Lung microvascular endothelial cell (primary cell): ENCODE measurements at places on chromosomes 1 and 21. TPM values are rescaled to one million over a fixed set of nuclear protein-coding genes. Genes with fewer than 3 reads are reported as not detected.
A peak's percentile ranks its signal among the peaks of the same experiment; 100 is the strongest.

Gene PRR9
- total RNA-seq: not detected in 2 replicates

DNA sequence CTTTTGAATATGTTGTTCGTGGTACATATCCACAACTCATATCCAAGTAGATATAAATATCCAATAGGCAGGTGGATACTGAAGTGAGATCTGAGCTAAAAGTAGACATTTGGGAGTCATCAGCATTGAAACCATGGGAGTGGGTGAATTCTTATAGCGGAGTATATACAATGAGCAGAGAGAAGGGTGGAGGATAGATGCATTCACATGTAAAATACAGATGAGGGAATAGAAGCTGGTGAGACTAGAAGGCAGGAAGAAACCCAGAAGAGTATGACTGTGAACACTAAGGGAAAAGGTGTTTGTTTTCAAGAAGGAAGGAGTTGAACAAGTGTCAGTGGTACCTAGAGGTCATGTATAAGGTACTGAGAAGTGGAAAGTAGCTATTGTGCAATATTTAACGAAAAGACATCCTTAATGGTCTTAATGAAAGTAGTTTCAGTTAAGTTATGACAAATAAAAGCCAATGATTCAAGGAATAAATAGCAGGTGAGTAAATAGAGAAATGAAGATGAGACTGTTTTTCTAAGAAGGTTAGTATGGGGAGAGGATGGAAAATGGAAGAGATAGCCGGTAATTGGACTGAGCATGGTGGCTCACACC is 181.6 kb upstream of the CACYBP start:
- DNase-seq: no peak

- DNase-seq: no peak
Measured at GRCh38 chr1:83829106-83829505, 169.8 kb downstream of the TTLL7 start.

Gene BEND5
- total RNA-seq: 0.87 and 1.4 TPM in 2 replicates

DNA sequence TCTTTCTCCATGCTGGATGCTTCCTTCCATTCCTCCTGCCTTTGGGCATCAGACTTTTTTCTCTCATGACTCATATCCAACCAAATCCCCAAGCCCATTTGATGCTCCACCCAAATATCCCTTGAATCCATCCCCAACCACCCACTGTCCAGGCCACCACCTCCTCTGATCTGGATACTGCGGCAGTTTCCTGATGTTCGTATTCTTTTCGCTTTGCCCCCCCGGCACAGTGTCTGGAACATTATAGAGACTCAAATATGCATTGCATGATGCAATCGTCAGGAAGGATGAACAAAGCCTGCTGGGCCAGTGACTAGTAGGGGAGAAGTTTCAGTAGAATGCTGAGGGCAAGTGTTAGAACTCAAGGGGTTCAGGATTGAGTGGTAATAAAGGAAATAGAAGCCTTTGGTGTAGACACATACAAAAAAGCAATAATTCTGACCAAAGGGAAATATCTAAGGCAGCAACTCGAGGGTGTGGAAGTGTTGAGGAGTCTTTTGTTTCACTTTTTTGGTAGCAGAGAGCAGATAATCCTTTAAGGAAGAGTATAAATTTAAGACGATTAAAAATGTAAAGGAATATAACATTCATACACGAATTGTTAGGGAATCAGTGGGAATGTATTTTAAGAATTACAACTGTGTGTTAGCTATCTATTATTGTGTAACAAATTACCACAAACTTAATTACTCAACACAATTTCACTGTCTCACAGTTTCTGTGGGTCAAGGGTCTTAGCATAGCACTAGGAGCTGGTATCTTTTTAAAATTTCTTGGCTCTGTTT is 7.5 kb downstream of the S100A11 start:
- DNase-seq: peak; percentile 30

Gene KCNA2
- total RNA-seq: not detected in 2 replicates

DNA sequence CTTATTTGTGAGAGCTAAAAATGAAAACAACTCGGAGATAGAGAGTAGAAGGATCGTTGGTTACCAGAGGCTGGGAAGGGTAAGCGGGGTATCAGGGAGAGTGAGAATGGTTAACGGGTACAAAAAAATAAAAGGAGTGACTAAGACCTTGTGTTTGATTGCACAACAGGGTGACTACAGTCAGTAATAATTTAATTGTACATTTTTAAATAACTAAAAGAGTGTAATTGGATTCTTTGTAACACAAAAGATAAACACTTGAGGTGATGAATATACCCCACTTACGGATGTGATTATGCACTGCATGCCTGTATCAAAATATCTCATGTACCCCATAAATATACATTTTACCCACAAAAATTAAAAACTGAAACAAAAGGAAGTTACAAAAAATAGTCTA is 29.4 kb downstream of the FOXJ3 start:
- DNase-seq: no peak
